Activated T-cell treated with anti-CD3 and anti-CD28 coated beads for 24 hours (primary cell): ENCODE measurements at places on chromosomes 1 and 21.

GRCh38 chr1:180693564-180694244, 61.9 kb downstream of the XPR1 start:
- no peak for DNase-seq

DNA sequence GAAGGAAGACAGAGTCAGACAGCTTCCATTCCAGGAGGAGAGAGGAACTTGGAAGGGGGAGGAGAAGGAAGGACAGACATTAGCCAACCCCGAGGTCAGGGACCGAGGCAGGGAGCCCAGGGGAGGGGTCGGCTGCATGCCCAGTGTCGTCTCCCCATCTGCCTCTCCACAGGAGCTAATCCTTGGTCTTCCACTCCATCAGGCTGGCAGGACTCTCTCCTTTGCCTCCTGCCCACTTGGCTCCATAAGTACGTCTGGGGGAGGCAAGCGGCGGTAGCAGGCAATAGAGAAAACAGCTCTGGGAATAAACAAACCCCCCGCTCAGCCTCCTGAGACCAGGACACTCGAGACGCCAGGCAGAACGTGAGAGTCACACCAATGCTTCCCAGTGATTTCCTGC, 71.3 kb downstream of the GRIK3 start:
- no peak for DNase-seq

- no peak for DNase-seq
Observed at GRCh38 chr1:60895701-60896100, 186.7 kb upstream of the NFIA start.

- DNase-seq = no peak
Observed at GRCh38 chr1:115428256-115428655, 90.2 kb upstream of the NGF start.

- no peak for DNase-seq
Observed at GRCh38 chr1:222769181-222769580, 32.2 kb downstream of the FAM177B start.
